KBM-7 (cell line): ENCODE measurements at places on chromosomes 1 and 21.

GRCh38 chr1:26419494-26419893, 8.9 kb downstream of the LIN28A start:
- DNase-seq: no peak

GRCh38 chr1:77847621-77848080, 40.8 kb upstream of the NEXN start:
- DNase-seq: peak; percentile 55

DNA sequence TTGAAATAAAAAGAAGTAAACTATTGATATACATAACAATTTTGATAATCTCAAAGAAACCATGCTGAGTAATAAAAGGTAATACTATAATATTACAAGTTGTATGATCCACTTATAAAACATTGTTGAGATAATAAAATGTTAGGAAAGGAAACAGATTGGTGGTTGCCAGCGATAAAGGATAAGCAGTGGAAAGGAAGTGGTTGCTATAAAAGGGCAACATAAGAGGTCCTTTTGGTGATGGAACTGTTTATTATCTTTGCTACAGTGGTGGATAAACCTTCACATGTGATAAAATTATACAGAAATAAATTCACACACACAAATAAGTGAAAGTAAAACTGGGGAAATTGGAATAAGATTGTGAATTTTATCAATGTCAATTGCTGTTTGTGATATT, 15.1 kb downstream of the OR6F1 start:
- DNase-seq: no peak

DNA sequence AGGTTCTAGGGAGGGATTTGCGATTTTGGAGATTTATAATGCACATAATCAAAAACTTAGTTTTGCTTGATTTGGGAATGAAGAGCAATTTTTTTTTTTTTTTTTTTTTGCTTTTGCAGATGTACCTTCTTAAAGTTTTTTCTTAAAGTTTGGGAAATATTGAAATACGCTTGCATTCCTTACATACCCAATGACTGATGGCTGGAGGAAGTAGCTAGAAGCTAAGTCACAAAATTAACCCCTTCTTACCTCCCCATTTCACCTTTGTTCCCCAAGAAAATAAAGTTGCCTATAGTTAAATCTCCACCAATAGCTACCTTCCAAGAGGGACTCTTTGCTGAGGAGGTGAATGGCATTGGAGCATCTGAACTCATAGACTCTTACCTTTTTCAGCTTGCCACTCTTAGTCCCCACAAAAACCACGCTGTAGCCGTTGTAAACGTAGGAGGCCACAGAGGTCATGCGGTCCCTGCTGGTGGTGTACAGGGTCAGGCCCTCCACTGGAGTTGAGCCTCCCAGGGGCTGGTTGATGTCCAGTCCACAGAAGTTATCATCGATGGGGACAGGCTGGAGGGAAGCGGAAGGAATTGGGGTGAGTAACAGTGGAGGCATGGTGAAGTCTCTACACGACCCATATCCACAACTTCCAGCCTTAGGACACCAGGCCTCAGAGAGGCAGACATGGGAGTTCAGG, 34.1 kb downstream of the PLXNA2 start:
- DNase-seq: no peak

DNA sequence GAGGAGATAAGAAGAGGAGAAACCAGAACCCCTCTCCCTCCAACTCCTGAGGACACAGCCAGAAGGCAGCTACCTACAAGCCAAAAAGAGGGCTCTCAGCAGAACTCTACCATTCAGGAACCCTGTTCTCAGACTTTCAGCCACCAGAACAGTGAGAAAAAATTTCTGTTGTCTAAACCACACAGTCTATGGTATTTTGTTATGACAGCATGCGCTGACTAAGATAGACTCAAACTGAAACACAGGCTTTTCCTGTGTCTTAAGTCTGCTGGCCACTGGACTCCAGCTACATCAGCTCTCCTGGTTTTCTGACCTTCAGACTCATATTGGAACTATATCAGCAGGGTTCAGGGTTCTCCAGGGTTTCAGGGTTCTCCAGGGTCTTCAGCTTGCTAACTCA, 126.5 kb upstream of the TNFSF4 start:
- no peak for DNase-seq

DNA sequence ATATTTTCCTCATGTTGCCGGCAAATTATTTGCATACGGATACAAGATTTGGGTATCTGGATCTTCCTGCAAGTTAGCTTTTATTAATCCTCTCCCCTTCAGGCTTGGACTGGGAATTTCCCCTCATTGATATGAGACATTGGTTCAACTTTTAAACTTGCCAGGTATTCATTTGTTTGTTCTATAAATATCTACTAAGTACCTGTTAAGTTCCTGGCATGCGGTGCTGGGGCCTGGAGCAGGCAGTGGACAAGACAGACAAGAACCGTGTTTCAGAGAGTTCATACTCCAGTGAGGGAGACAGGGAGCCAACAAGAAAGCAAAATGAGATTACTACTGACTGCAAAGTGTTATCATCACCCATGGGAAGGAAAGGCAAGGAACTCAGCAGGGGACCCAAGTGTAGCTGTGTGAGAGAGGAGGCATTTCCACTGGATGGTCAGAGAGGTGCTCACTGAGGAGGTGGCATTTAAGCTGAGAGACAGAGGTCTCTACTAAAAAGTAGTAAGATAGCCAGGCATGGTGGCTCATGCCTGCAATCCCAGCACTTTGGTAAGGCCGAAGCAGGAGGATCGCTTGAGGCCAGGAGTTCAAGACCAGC, 39.1 kb upstream of the FHAD1 start:
- DNase-seq: no peak

GRCh38 chr1:119981986-119982815, 85.9 kb upstream of the ADAM30 start:
- peak; percentile 9 for DNase-seq

DNA sequence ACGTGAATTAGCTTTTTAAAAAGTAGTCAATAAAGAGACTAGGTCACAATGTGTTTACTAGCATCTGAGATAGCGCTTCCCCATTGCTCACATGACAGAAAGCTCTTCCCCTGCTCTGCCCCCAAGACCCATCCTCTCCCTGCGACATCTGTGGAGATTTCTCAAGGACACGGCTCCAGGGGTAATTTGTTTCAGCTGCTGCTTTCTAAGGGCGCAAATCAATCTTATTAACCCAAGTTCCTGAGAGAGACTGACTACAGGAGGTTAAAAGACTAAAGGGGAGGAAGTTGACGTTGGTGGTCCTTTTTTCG, at the start of gene MYOCOS:
Gene MYOCOS, plus strand, starts transcription at position 92 of the 311 bp plus-strand sequence. CDS start 1,641 bp downstream, outside the sequence.
- no peak for DNase-seq

DNA sequence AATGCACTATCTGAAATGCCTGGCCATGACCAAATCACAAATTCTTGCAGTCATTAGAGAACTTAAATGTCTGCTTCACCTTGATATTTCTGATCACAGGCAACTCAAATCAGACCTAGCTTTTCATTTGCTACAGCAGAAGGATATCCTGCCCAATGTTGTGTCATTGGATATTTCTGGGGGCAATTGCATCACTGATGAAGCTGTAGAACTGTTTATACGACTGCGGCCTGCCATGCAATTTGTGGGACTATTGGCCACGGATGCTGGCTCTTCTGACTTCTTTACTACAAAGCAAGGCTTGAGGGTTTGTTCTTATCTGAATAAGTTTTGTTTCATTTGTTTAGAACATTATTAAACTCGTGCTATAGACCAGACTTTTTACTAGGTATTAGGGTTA, 14.9 kb downstream of the ZYG11A start:
- no peak for DNase-seq

- DNase-seq: no peak
These were observed 382 bp downstream of the GPBP1L1 start for GRCh38 chr1:45686015-45686287.

DNA sequence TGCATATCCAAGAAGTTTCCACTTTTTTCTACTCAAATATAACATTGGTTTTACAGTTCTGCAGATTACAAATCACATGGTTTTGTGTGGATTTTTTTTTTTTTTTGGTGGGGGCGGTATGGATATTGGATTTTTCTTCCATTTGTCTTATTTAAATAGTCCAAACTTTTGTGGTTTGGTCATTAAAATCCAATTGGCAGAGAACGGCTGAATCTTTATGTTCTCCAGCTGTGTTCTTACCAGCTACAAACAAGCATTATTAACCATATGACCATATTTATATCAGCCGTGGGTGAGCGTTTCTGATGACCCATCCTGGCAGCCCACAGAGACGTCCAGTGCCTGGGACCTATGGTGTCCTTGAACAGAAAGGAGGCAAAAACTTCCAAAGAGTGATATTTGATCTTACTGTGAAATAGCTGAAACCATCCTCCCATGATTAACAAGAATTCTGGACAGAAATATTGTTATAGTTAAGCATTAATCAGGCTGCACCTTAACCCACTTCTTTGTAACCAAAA, 200.4 kb downstream of the LYPLAL1 start:
- DNase-seq: no peak

DNA sequence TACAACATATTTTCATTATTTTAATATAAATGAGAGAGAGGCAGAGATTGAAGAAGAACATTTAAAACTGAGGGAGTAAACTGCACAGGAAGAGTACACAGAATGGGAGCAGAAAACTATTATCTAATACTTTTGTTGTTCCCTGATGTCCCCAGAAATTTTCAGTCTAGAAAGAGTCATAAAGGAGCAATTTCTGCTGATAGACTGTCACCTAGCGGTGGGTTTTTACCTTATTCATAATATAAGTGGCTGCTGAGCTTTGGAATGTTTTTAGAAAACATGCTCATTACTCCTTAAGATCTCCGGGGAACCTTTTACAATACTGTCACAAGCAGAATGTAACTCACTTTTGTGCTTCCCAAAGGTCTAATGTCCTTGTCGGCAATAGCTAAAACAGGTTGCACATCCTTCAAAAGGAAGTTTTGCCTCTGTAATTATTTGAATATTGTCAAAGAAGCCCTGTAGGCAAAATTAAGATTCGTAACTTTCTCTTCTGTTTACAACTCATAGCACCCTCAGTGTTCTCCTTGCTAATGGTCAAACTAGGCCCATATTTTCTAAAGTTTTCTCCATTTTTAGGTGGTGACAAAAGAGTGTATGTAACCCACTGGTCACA, 4.9 kb upstream of the NPL start:
- peak; percentile 50 for DNase-seq

- DNase-seq: peak; percentile 9
These were observed 5.2 kb upstream of the SF3A3 start for GRCh38 chr1:37994886-37995566.

DNA sequence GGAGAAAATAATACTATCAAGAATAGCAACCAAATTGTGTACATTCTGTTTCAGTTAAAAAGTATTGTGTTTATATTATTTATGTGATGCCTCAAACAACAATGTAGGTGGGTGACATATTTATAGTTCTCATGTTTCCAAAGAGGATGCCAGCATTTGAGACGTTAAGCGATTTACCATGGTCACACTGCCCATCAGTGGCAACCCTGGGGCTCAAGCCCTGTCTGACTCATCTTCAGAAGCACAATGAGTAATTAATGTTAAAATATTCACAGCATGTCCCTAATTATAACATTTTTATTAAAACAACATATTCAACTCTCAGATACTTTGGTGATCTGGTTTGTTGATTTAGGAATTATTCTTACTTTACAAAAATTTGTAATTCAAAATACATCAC, 409.4 kb downstream of the BRINP3 start:
- DNase-seq: no peak

GRCh38 chr1:167674156-167674555, 44.1 kb downstream of the RCSD1 start:
- DNase-seq: no peak

DNA sequence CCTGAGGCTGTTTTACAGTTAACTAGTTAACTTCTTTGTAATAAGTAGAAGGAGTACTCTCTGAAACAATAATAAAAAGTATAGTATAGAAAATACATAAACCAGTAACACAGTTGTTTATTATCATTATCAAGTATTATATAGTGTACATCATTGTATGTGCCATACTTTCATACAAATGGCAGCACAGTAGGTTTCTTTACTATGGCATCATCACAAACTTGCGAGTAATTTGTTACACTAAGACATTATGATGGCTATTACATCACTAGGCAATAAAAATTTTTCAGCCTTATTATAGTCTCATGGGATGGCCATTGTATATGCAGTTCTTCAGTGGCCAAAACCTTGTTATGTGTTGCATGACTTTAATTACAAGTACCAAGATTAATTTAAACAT, 1376.5 kb upstream of the ADGRL2 start:
- DNase-seq: no peak

- peak; percentile 26 for DNase-seq
These were observed 8.7 kb upstream of the TTF2 start for GRCh38 chr1:117051224-117052064.

GRCh38 chr1:66397192-66397591, 136.8 kb upstream of the SGIP1 start:
- no peak for DNase-seq

- no peak for DNase-seq
These were observed 12.7 kb downstream of the CFAP298 start for GRCh38 chr21:32599526-32599925.

DNA sequence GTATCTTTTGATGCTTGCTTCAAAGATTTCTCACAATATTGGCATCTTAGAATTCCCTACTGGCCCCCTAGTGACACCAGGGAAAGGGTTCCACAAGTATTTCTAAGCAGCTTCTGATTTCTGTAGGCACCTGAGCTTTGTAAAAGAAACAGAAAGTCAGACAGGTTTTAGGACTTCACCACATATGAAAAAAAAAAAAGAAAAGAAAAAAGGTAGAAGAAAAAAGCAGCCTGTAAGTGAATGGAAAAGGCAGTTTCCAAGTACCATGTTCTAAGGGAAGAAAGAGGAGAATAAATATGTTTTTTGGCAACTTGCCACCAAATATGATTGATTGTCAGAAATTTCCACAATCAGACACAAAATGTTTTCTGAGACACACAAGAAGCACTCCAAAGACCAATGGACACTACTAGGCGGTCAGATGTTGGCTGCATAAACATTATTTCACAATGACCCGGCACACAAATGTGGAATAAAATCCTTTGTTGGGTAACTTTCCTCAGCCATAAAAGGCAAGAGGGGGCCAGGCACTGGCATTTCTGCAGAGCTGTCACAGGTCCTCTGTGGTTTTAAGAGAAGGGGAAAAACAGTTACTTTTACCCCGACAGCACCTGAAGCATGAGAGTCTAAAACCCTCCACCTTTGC, 12.7 kb upstream of the CPLANE2 start:
- DNase-seq: peak; percentile 18

DNA sequence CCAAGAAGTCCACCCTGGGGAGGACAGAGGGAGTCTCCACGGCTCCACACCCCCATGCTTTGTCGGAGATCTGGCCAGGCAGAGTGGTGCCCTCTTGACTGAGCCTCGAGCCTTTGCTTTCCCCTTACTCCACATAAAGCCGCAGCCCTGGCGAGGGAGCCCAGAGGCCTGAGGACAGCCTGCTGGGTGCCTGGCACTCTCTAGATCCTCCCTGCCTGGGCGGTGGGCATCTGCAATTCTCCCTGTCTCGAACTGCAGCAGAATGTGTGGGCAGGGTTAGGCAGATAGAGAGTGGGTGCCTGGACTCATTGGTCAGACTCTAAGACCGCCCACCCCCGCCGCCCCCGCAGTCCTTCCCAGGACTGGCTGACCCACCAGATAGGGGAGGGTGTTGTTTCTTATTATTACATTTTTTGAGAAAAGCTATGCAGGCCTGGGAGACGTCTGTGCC, 13.9 kb downstream of the EPHX1 start:
- DNase-seq: no peak
